ENCODE measurements at places on chromosomes 11 and 22.

- DNase-seq = no peak
Observed at GRCh38 chr22:48494256-48494967, 1333.3 kb downstream of the BRD1 start.

DNA sequence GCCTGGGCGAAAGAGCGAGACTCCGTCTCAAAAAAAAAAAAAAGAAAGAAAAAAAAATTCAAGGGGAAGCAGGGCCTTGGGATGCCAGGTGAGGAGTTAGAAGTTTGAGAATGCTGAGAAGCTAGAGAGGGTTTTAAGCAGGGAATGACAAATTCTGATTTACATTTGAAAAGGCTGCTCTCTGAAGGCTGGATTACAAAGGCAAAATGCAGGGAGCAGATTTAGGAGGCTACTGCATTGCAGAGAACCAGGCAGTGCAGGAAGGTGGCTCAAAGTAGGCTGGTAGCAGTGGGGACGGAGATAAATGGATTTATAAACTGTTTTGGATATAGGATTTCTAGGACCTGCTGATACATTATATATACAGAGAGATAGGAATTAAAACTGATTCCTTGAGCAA, 66.6 kb downstream of the KCNC1 start:
- no peak for DNase-seq

DNA sequence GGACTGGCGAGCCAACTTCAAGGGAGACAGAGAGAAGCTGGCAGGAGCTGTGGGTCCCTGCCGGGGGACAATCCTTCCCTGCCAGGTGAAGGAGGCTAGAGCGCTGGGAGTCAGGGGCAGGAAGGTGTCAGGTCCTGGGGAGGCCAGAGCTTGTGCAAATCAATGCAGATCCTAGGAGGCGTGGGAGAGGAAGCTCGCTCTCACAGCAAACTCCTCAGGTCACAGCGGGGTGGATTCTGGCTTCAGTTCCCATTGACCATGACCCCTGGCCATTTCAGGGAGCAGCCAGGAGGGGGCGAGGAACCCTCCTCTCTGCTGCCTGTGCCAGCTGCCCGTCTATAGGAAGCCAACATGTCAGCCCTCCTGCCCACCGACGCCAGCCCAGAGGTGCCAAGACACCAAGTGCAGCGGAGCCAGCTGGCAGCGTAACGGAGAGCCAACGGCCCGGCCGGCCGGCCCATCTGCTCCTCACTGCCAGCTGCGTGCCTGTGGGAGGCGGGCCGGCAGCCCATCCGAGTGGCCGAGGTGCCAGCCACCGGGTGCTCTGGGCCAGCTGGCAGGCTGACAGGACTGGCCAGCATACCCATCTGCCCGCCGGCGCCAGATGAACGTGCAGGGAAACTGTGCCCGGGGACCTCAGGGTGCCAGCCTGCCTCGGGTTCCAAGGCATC, 374.8 kb downstream of the MIAT start:
- no peak for DNase-seq

- no peak for DNase-seq
Observed at GRCh38 chr11:66341502-66342126, 3.3 kb downstream of the BRMS1 start.

GRCh38 chr22:41562461-41562860, 1.7 kb downstream of the CSDC2 start:
- DNase-seq = no peak

GRCh38 chr11:112797648-112798293, 163.4 kb upstream of the NCAM1 start:
- peak; percentile 19 for DNase-seq

DNA sequence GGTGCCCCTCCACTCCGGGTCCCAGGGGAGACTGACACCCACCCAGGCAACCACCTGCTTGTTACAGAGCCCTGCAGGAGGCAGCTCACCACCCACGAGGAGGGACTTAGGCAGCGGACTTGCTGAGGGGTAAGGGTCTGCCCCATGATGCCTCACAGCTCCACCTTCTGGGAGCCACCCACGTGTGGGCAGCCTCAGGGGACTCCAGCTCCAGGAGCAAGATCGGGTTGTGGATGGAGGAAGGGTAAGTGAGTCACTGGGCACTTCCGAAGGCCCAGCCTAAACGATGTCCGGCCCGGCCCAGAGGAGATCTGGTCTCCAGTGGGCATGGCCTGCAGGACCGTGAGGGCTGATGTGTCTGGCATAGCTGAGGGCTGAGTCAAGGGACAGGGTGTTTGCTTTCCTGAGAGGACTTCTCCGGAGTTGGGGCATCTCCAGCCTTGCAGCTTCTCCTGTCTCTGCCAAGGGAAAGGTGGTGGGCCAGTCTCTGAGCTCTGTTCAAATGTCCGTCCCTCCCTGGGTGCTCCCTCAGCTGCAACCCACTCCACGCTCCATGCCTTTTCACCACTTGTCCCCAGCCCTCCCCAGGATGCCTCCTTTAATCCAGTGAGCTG, 32.3 kb upstream of the P2RY2 start:
- no peak for DNase-seq

DNA sequence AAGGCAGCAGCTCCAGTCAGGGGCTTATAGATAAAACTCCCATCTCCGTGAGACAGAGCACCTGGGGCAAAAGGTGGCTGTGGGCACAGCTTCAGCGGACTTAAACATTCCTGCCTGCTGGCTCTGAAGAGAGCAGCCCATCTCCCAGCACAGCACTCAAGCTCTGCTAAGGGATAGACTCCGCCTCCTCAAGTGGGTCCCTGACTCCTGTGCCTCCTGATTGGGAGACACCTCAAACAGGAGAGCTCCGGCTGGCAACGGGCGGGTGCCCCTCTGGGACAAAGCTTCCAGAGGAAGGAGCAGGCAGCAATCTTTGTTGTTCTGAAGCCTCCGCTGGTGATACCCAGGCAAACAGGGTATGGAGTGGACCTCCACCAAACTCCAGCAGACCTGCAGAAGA, 279.4 kb downstream of the LARGE1 start:
- no peak for DNase-seq

GRCh38 chr11:47258317-47258902, 614 bp downstream of the NR1H3 start:
- no peak for DNase-seq

- DNase-seq = no peak
Observed at GRCh38 chr11:134560566-134561330, 148.7 kb upstream of the B3GAT1 start.

DNA sequence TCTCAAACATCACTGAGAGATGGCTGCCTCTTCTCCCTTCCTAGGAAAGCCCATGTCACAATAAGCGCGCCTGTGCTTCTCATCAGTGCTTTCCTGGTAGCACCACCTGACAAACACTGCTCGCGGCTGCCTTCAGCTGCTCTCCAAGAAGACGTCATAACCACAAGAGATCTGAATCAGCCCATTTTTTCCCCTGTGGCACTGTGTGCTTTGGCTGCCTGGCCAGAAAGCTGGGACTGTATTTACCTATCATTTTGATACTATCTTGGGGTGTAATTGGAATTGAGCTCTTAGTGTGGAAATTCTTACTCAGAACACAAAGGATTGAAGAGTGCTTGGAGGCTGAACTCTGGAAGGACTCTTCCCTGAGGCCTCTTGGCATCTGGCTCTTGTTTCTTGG, 50.3 kb upstream of the EHF start:
- DNase-seq = peak; percentile 51

DNA sequence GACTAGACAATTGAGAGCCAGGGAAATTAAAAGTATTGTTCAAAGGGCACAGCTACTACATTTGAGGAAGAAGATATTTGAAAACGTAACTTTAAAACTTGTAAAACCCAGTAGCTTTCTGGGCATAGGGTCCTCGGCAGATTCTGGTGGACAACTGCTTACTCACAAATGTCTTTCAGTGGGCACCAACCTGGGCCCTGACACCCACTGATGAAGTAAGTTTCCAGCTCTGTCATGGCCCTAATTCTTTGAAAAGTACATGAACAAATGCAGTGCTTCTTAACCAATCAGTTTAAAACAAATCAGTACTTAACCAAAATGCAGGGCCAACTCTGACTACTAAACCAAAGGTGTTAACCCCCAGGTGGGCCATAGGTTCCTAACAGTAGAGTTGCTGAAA, 1170.1 kb downstream of the LRRC4C start:
- DNase-seq = no peak

GRCh38 chr11:19632499-19632834, 80.2 kb upstream of the NAV2 start:
- DNase-seq = no peak

DNA sequence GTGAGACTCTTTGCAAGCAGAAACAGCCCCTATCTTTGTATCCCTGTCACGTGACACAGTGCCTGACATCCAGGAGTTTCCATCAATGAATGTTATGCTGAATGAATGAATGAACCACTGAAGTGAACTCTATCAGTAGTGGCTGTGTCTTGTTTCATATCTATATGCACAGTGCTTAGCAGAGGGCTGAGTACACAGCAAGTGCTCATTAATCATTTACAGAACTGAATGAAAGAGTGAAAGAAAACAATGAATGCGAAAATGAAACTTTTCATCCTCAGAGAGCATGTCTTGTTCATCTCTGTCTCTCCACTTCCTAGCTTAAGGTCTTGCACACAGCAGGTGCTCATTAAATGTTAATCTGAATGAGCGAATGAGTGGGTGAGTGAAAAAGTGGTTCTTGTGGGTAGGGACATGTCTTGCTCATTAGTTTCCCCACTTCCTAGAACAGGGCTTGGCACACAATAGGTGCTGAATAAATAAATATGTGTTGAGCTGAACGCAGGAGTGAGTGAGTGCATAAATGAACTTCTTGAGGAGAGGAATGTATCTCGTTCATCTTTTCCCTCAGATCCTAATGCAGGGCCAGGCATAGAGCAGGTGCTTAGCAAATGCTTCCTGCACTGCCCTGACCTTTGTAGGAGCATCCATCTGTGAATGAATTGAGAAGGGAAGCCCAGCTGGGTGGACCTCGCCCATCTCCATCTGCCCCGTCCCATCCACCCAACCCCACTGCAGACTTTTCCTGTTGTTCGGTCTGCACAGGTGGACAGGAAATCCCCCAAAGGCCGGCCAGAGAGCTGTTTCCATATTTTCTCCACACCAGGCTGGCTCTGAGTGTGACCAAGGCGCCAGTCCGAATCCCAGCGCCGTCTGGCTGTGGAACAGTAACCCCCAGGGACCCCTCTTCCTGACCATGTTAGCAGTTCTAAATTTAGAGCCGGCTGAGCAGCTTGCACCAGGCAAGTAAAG, 113.4 kb upstream of the CRYBB3 start:
- DNase-seq = peak; percentile 19

All from stimulated activated CD4-positive, alpha-beta T cell treated with anti-CD3 and anti-CD28 coated beads, Interleukin-1b, Interleukin-23, amount 100 ng/mL, for 48 hours (primary cell).